Choroid plexus epithelial cell (primary cell): ENCODE measurements at places on chromosomes 4 and X.

DNA sequence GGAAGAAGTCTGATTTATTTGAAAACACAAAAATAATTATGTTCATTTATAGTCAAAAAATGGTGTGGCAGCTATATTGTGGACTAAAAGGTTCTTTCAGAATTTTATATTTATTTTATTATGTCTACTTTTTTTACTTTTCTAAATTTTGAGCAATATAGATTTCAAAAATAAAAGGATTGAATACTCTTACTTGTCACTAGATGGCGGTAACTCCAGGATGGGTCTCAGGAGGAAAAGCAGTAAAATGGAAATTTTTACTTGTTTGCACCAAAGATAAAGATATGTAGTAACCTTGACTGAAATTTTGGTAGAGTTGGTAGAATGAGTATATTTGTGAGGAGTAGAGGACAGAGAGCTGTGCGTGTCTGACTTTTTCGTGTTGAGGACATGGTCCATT, 14.5 kb upstream of the DACH2 start:
- DNase-seq: peak; percentile 46

DNA sequence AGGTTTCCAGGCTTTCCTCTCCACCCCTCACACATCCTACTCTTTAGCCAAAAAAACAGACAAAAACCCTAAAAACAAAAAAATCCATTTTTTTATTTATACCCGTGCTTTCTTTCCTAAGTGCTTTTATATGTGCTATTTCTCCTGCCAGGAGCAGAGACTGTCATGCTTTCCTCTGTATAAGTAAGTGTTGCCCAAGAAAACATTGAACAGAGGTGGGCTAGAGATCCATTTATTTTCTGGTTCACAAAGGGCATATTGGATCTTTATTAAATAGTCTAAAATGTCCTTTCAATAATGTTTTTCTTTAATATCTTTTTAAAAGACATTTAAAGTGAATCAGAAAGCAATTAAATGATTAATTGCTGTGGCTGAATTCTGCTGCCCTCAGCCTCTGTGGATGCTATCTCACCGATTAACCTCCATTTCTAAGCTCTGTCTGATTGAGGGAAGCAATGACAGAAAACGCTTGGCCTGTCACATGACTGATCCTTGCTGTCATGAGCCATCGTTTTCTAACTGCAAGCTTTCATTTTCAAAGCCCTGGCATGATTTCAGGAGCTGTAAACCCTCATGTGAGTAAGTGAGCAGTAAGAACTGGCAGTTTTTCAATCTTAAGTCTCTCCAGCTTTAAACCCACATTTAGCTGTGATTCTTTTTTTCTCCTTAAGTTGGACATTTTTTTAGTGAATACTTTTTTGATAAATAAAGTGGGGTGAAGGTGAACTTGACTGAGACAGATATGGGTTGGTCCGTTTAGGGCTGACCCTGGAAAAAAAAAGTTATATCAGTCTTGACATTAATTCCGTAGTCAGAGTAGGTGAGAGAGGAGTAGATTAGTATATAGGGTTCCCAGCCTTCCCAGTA, 180.7 kb upstream of the PGRMC2 start:
- DNase-seq: peak; percentile 97

- DNase-seq: no peak
Measured at GRCh38 chrX:7514871-7515599, 327.9 kb upstream of the VCX start.

DNA sequence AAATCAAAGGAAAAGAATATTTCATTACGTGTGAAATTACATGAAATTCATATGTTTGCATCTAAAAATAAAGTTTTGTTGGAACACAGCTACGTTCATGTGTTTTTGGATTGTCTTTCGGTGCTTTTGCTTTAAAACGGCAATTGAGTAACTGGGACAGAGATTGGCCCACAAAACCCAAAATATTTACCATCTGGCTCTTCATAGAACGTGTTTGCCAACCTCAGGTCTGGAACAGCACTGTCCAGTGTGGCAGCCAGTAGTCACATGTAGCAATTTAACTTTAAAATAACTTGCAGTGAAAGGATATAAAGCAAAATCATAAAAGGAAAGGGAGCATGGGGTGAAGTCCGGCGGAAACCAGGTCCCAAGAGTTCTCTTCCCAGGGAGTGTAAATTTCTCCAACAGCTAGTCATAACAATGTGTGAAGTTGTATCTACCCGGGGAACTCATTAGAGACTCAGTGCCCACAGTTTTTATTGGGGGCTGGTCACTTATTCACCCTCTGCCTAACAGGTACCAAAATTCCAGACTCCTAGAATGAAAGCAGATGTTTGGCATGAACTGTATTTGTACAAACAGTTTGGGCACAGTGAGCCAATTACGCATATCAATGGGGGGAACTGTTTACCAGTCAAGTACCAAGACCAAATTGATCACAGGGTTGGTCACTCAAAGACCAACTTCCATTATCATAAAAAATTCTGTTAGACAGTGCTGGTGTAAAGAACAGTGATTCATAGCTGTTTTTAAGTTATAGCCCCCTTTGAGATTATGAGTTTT, 10.3 kb downstream of the OCIAD1 start:
- DNase-seq: no peak

DNA sequence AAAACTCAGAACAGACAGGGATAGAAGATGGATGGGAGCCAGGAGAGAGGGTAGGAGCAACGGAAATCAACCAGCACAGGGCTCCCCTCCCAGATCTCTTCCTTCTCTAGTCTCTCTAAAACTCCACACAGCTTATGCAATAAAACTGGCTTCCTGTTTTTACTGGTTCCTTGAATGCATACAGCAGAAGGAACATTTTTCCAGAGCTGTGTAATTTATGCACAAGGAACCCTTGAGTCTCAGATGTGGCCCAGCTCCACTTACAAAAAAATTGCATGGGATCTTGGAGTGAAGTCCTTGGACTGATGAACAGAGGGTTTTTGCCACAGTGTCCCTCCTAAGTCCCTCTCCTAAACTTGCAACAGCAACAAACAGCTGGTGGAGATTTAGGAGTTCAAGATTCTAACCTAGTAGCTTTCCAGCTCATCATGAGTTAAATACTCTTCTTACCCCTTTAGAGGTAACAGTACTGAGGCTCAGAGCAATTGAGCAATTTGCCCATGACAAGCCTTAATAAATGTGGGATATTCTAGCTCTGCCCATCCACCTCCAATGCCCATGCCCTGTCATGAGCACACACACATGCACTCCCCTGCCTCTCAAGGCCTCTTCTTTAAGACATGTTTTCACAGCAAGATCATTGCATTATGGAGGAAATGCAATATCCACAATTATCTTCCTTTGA, 18.4 kb upstream of the CC2D2A start:
- DNase-seq: peak; percentile 73

DNA sequence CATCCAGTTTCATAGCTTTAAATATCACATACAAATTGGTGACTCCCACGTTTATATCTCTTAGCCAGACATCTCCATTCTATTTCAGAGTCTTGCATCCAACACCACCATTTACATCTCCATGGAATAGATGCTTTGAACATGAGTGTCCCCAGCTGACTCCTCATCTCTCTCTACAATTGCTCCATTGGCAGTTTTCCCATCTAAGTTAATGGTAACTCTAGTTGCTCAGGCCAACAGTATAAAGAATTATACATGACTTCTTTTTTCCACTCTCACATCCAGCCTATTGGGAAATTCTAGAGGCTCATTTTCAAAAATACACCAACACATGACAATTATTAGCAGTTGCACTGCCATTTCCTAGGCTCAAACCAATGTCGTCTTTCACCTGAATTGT, 388.2 kb downstream of the STIM2 start:
- no peak for DNase-seq

- no peak for DNase-seq
Measured at GRCh38 chr4:122195718-122196117, 43.6 kb downstream of the BLTP1 start.

DNA sequence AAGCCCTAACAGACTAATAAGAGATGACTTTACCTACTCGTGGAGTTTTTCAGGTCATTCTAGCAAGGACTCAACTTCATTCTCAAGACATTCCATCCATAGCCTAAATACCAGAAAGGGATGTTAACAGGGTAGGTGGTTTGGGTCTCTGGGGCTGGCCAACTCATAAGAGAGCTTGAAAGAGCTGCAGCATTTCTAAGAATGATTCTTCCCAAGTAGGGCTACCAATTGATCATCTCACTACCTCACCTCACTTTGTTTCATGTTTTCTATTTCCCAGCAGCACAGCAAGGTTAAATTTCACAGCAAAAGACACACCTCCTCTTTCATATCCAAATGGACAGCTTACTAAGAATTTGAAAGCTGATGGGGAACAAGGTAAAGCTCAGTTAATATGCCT, 614.8 kb upstream of the DIPK2B start:
- no peak for DNase-seq

DNA sequence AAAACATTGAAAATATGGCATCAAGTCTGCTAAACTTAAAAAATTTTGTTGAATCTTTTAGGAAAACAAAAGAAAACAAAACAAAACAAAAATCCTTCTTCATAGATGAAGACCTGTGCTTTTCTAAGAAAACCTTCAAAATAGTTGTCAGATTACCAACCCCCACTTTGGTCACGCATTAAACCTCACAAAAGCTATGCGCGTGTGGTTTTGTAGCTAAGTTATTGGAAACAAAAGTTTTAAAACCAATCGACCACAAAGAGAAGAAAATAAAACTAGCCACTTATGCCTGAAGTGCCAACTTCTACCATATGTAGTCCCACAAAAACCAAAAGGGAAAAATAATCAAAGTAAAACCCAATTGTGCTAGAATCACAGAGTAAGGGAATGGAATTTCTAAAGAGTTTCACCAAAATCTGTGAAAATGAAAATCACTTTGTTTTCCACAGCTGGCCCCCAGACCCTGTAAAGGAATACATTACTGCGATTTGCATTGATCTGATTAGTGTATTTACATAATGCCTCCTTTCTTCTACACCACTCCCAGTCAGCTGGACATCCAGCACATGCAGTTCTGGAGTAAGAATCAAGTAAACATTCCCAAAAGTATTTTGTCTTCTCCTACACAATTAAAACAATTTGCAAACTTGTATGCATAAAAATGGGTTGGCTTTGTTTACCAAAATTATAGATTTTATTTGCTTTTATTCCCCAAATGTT, 330.1 kb upstream of the DKK2 start:
- no peak for DNase-seq

- DNase-seq: no peak
Measured at GRCh38 chrX:138886769-138887168, 175.3 kb upstream of the FGF13 start.

DNA sequence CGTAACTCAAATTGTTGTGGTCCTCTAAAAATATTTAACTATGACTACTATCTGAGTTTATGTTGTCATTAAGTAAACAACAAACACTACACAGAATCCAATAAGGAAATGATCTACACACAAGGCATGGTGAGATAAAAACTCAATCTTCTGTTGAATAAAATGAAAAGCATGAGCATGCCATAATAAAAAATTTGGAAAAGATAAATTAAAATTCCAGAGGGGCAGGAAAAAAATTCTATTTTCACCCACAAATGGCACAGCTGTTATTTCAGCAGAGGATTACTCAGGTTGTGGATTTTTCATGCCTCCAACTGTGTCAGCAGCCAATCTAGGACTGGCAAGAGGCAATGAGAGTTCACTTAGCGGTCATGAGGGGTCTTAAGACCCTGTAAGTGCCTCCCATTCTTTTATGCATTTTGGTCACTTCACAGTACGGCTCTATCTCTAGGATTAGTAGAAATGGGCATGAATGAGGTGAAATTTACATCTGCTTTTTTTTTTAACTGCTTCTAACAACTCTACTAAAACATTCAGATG, 639.8 kb upstream of the DIPK2B start:
- DNase-seq: no peak
